ENCODE measurements at places on chromosomes 7 and 10.

- DNase-seq = no peak
These were observed 196.7 kb downstream of the PRKG1 start for GRCh38 chr10:51270936-51271530.

DNA sequence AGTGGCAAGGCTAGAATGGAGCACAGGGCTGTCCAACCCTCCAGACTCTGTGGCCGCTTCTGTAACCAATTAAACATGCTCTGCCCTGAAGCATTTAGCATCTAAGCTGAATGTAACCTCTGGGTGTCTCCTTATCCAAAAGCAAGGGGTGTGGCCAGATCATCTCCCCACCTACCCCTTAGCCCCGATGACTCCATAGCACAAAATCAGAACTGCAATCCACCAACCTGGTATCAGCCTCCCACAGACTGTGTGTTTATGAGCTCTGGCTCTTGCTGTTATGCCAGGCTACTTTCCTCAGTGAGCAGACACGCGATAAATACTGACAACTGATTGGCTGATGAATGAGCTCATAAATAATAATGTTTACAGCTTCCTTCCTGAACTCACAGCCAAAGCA is 3.2 kb downstream of the FRMD4A start:
- no peak for DNase-seq

GRCh38 chr7:98774884-98775283 is 94.9 kb downstream of the TMEM130 start:
- no peak for DNase-seq

GRCh38 chr10:103679096-103679790 is 176.1 kb downstream of the SH3PXD2A start:
- DNase-seq = no peak

DNA sequence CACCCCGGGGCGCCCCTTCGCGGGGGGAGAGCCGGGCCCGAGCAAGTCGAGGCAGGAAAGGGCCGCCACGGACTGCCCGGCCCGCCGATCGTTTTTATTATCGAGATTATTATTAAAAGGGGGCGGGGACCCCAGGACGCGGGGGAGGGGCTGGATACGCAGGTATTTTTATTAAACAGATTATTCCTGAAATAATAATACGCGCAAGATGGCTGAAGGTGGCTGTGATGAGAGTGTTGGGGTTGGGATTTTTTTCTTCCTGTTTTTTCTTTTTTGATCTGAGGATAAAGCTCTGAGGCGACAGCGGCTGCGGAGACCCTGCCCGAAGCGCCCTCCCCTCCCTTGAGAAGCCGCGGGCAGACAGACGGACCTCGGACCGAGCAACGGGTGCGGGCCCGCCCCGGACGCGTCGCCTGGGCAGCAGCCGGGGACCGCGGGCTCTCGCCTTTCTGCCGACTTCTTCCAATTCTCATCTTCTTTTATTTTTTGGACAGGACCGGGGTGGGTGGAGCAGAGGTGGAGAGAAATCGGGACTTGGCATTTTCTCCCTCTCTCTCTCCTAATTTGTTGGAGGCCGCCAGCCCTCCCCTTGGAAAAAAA is 1.4 kb upstream of the TRIM8 start:
- no peak for DNase-seq

DNA sequence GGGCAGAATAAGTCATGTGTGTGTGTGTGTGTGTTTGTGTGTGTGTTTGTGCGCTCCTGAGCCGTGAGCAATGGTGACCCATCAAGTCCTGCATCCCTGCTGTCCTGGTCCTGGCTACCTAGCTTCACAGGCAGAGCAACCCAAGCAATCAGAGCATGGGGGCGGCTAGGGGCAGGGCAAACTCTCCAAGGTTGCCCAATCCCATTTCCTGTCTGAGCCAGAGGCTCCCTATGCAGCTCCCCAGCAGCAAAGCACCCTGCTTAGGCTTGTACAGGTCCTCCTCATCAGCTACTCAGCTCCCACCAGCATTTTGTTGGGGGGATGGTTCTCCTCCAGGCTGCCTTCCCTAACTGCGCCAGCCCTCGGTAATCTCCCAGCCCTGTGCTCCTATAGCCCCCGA is 31.1 kb upstream of the CRHR2 start:
- DNase-seq = no peak

DNA sequence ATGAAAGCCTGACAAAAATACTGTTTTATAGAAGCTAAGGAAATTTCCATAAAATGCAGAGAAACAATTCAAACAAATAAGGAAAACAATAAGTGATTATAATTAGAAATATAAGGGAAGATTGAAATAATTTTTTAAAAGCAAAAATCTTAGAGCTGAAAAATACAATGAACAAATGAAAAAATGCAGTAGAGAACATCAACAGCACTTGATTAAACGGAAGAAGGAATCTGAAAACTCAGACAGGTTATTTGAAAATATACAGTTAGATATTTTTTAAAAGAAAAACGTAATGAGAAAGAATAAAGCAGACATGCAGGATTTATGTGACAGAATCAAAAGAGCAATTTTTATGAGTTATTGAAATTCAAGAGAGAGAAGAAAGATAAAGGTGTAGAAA is 279.1 kb upstream of the MAGI2 start:
- no peak for DNase-seq

- DNase-seq = no peak
These were observed 169.0 kb upstream of the TMEM229A start for GRCh38 chr7:124201768-124202349.

DNA sequence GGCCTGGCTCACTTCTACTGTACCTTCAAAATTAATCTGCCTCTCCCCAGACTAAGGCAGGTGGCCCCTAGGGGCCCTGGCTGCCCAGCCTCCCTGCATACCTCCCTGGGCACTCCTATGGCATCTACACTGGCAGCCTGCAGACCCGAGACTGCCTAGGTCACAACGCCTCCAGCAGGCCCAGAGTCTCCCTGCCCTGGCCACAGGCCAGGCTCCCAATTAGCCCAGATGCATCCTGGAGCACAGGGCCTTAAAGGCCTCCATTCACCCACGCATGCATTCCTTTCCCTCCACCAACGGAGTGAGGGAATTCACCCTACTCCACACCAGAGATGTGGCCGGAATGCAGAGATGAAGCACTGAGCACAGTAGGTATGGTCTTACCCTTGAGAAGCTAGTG is 1.9 kb downstream of the CHAT start:
- no peak for DNase-seq

GRCh38 chr10:107442035-107442505 is 277.6 kb upstream of the SORCS1 start:
- DNase-seq = no peak

DNA sequence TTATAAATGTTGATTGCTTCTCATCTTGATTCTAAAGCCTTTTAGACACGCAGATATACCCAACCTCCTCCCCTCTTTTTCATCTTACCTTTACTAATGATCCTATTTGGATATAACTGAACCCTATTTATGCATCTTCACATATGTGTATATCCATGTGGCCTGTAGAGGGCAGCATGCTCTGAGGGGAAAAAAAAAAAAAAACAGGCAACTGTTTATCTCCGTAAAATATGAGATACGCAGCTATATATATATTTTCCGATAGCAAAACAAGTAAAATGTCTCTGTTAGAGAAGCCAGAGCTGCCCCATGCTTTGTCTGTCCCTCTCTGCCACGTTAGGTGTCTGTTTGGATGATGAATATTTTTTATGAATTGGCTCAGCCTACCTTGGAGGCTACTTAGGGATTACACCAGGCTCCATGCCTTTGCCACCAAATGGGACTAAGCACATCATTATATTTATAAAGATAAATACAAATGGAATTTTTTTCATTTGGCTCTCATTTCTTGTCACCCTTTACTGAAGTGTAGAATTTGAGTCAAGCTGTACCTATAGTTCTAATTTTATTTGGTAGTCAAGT is 174.8 kb upstream of the FZD1 start:
- DNase-seq = peak; percentile 27

DNA sequence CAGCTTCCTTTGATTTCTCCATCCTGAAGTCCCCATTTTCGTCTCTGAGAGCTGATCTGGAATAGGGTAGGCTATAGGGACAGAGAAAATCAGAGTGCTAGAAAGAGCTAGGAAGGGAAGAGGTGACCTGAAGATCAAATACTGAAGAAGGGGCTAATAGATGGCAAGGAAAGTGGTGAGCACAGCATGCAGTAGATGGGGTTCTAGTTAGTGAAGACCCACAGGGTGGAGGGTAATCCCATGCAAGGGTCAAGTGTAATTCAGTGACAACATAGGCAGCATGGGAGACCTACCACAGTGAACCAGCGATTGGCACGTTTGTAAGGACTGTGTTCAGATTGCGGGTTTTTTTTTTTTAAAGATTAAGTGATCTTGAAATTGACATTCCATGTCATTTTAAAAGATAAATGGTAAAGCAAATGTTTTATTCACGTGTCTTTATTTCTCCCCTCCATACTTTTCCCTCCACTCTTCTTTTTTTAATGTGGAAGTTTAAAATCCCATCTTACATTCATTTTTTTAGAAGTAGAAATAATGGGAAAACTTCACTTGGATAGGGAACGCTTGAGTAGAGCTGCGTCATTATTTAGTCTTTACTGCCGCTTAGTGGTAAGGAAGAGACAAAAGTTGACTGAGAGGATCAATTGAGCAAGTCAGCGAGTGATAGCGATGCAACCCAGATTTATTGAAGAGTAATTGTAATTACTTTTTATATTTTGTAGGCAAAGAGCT is 21.0 kb upstream of the ABI1 start:
- peak; percentile 3 for DNase-seq

DNA sequence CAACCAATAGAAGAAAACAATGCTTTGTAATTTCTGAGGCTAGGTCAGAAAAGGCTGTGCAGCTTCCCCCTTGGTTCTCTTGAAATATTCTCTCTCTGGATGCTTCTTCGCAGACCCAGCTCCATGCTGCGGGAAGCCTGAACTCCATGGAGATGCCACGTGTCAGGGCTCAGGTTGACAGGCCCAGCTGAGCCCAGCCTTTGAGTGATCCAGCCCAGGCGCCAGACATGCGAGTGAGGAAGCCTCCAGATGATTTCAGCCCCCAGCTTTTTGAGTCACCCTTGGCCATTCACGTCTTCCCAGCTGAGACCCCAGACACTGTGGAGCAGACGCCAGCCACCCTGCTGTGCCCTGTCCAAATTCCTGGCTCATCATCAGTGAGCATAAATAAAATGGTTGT is 378.4 kb upstream of the NRP1 start:
- no peak for DNase-seq

DNA sequence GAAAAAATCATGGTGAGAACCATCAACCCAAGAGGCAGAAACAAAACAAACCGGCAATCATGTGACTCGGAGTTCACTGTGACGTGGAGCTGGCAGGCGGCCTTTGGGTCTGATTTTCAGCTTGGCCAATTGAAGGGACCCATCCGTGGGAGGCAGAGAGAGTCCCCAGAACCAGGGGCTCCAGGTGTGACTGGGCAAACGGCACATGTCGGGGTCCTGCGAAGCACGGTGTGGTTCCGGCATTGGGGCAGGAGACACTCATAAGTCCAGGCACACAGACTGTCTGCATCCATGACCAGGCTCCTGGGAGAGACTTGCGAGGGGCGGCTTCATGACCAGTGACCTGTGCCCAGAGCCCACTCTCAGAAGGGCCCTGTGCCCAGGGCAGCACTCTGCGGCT is 12.6 kb upstream of the CNPY1 start:
- DNase-seq = no peak

- no peak for DNase-seq
These were observed 29.8 kb downstream of the MTURN start for GRCh38 chr7:30164567-30164966.

- no peak for DNase-seq
These were observed 168.7 kb downstream of the TMEM178B start for GRCh38 chr7:141242568-141242967.

DNA sequence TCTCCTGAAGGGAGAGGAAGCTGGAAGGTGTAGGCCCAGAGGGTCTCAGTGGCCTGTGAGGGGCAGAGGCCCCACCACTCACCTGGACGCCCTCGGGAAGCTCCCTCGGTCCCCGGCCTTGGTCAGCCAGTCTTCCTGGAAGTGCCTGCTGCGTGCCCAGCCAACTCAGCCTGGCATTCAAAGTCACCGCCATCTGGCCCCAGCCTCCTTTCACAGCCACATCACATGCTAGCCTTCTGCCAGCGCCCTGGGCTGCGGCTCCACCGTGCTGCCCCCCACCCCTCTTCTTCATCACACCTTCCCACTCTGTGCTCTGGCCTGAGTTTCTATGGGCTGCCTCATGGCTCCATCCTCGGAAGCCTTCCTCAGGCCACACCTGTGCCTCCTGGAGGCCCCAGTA is 98.0 kb downstream of the ZMIZ1 start:
- DNase-seq = no peak

- no peak for DNase-seq
These were observed 126.3 kb downstream of the CFTR start for GRCh38 chr7:117606132-117606531.

- DNase-seq = no peak
These were observed 7.9 kb upstream of the NUDCD3 start for GRCh38 chr7:44498230-44498954.

DNA sequence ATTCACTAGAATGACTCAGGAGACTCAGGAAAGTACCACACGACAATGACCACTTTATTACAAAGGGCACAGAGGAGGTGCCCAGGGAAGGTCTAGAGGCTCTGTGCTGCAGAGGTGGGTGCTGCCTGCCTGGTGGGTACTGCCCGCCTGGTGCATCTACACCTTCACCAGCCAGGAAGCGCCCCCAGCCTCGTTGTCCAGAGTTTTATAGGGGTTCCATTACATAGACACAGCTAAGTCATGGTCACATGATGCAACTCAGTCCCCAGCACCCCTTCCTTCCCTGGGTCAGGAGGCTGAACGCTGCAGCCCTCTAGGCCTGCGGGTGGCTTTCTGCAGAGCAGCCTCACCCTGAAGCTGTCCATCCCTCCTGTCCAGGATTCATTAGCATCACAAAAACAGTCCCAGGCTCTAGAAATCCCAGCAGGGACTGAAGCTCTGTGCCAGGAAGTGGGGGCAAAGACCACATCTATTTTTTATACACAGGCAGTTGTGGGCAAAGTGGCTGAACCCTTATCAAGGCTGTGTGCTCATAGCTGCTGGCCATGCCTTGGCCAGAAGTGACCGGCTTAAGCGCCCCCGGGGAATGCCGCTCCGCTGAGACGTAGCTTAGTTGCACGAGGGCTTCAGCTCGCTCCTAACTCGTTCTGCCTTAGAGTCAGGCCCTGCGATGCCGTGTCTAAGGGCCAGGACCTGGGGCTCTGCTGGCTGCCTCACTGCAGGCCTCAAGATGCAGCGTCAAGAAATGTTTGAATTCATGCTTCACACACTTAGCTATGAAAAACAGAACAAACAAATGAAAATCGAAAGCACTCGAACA is 219.0 kb downstream of the GLRX3 start:
- no peak for DNase-seq

- no peak for DNase-seq
These were observed 29.9 kb upstream of the DDX50 start for GRCh38 chr10:68871105-68871711.

DNA sequence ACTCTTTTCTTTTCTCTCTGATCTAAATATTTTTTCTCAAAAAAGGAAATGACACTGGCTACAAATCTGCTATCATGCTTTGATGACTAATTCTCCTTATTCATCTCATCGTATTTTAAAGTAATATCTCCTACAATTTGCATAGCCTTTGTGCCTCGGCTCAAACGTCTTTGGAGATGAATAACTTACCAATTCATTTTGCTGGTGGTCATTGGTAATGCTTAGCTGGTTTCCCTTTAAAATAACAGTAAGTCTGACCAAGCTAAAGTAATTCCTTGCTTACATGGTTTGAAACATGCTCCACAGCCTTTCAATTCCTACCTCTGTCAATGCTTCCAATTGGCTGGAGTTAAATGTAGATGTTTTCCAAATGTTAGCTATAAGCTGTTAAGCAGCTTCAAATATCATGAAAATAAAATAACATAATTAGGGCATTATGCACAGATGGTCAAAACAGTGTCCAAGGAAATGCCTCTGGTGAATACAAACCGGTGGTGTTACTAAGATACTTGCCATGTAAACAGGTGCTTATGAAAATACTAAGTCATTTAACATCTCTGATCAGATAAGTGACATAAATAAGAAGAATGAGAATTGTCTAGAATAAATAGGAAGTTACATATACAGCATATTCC is 435.0 kb downstream of the POM121L12 start:
- no peak for DNase-seq

Data from NCI-H2107 (cell line).